ENCODE measurements at places on chromosomes 3 and 15.

DNA sequence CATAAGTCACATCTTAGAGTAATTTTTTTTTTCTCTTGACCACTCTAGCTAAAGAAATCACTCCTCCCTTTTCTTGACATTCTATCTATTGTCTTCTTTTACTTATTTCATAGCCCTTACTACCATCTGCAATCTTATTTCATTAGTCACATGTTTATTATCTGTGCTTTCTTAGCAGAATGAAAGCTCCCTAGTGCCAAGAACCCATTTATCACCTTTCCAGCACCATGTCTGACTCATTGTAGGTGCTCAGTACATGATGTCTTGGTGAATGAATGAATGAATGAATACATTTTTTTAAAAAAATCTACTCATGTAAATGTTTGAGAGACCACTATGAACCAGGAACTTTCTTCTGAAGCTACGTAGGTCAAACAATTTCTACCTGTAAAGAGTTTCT lies 157.2 kb downstream of the CADPS start:
- no peak for DNase-seq

GRCh38 chr3:129890125-129890524 lies 3.4 kb downstream of the TMCC1 start:
- DNase-seq: peak; percentile 16

- no peak for DNase-seq
Observed at GRCh38 chr3:129461461-129462146, 21.6 kb downstream of the IFT122 start.

GRCh38 chr3:35492841-35493240 lies 146.5 kb upstream of the ARPP21 start:
- DNase-seq: no peak

- no peak for DNase-seq
Observed at GRCh38 chr3:112464264-112464663, 35.0 kb downstream of the BTLA start.

GRCh38 chr3:53170325-53171063 lies 9.5 kb downstream of the PRKCD start:
- peak; percentile 86 for DNase-seq

- DNase-seq: no peak
Observed at GRCh38 chr3:112469671-112470070, 29.6 kb downstream of the BTLA start.

DNA sequence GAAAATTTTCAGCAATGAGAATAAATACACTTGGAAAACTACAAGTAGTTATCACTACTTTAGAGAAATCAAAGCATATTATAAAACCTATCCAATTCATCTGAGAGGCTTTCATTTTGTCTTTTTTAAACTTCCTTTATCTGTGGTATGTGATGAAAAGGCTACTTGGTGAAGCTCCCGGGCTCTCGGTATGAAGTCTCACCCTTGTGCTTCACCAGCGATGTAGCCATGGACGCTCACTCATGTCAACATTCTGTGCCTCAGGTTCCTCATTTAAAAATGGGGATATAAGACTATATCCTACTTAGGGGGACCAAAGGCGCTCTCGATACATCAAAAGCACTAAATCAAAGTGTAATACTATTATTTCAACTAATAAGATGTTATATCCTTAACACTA lies 14.9 kb downstream of the SATB1 start:
- DNase-seq: no peak

GRCh38 chr15:56919031-56919608 lies 676 bp downstream of the TCF12 start:
- DNase-seq: peak; percentile 63
